Fibroblast of upper back skin (primary cell): ENCODE measurements at places on chromosomes 1 and 21.
A peak's percentile ranks its signal among the peaks of the same experiment; 100 is the strongest.

GRCh38 chr1:203178083-203178482 lies 2.5 kb upstream of the MYBPH start:
- peak; percentile 41 for DNase-seq

DNA sequence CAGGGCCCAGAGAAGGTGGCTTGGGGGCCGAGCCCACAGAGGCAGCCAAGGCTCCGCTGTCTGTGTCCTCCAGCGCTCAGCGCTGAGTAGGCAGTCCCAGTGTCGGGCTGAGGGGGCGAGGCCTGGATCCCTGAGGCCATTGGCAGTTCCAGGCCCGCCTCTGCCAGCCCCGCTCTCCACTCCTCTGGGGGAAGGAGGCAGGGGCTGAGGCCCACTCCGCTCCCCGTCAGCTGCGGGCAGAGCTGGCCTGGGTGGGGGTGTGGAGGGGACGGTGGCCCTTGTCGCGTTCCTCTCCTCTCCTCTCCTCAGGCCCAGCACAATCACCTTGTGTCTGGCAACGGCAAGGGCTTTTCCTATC lies 132.8 kb downstream of the CASZ1 start:
- no peak for DNase-seq

GRCh38 chr1:172893146-172893841 lies 157.4 kb downstream of the TNFSF18 start:
- DNase-seq: peak; percentile 69

- peak; percentile 90 for DNase-seq
Observed at GRCh38 chr1:12143631-12144155, 23.1 kb upstream of the TNFRSF1B start.

DNA sequence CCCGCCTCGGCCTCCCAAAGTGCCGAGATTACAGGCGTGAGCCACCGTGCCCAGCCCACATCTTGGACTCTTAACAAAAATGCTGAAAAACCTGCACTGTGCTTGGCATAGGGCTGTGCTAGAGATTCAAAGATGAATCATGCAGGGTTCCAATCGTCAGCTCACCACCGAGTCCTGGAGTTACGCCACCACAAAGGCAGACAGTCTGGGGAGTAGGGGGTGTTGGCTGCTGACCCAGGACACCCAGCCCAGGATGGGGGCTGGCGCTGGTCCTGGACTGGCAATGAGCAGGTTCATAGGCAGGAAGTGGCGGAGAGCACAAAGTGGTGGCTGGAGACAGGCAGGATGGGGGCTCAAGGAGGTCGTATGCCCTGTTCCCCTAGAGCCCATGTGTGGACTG lies 16.0 kb downstream of the PSRC1 start:
- peak; percentile 73 for DNase-seq

- DNase-seq: peak; percentile 58
Observed at GRCh38 chr1:71881611-71882010, 400.7 kb downstream of the NEGR1 start.

GRCh38 chr1:193069748-193070385 lies 10.5 kb downstream of the RO60 start:
- no peak for DNase-seq

- DNase-seq: peak; percentile 84
Observed at GRCh38 chr21:36203603-36203889, 46.9 kb downstream of the DOP1B start.

GRCh38 chr1:243595527-243596210 lies 254.4 kb downstream of the AKT3 start:
- DNase-seq: no peak

GRCh38 chr1:172211221-172211620 lies 209.3 kb upstream of the C1orf105 start:
- peak; percentile 23 for DNase-seq

- DNase-seq: no peak
Observed at GRCh38 chr1:230753191-230753585, 6.0 kb downstream of the CAPN9 start.

DNA sequence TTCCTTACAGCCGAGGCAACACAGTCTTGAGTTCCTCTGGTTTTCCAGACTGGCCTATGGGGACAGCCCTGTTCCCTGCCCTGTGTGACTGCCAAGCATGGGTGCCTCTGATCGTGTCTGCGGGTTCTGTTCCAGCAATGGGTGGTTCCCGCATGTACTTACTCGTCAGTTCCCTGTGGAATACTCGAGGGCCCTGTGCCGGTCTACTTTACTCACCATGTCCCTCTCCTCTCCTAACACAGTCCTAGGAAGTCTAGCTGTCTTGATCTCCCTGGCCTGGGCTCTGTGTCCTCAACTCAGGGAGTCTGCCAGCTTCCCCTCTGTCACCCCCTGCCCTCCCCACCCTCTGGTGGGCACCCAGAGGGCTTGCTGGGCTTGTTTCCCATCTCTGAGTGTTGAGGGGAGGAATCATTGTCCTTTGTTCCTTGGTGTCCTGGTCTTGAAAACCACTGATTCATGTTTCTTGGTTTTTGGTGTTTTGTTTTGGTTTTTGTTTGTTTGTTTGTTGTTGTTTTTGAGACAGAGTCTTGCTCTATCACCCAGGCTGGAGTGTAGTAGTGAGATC lies 36.0 kb downstream of the TRAPPC10 start:
- no peak for DNase-seq

GRCh38 chr1:219010720-219011119 lies 163.0 kb upstream of the LYPLAL1 start:
- DNase-seq: no peak

DNA sequence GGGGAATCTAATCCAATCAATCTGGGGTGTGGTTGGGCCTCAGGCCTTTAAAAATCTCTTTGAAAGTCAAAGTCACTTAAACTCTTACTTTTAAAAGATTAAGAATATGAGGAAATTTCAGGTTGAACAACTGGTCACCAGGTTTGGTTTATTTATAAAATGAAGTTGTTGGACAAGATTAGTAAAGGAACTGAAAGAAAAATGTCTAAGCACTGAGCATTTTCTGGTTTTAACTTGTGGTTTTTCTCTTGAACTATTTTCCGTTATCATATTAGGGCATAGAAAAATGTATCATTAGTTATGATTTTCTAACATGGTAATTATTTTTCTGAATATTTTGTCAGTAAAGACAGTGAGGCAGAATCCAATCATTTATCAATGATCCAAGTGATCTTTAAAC lies 49.6 kb downstream of the RGS2 start:
- DNase-seq: no peak

DNA sequence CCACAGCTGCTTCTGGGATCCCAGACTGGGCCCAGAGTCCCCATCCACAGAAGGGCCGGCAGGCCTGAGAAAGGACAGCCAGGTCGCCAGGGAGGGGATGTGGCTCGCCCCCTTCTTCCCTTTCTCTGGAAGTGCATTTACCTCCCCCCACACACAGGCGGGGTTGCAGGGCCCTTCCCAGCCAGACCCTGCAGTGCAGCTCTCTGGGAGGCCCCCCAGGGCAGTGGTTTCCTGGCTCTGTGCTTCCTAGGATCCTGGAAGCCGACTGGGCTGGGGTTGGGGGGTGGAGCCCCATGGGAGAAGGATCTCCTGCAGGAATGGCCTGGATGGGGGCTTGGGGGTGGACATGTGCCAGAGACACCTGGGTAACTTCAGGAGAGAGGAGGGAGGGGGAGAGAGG lies 4.2 kb upstream of the COL6A1 start:
- DNase-seq: peak; percentile 81

- no peak for DNase-seq
Observed at GRCh38 chr1:39800471-39800835, 11.8 kb upstream of the BMP8B start.

DNA sequence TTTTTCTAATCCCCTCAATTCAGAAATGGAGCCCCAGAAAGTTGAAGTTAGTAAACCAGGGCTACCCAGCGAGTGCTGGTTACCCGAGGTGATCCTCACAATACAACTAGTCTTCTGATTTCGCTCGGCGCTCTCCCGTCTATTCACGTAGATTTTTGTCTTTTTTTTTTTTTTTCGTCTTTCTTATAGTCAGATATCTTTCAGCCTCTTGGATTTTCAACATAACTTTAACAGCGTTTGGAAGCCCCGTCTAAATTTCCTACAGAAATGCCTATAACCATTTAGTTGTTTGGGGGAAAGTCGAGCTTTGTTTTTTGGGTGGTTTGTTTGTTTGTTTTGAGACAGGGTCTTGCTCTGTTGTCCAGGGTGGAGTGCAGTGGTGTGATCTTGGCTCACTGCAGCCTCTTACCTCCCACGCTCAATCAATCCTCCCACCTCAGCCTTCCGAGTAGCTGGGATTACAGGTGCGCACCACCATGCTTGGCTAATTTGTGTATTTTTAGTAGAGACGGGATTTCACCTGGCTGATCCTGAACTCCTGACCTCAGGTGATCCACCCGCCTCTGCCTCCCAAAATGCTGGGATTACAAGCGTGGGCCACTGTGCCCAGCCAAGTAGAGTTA lies 818 bp upstream of the TMEM50B start:
- no peak for DNase-seq

- no peak for DNase-seq
Observed at GRCh38 chr1:26863685-26864077, 732 bp downstream of the SFN start.

- peak; percentile 47 for DNase-seq
Observed at GRCh38 chr1:208141610-208142192, 102.5 kb downstream of the PLXNA2 start.
